HFFc6 (cell line): ENCODE measurements at places on chromosomes 6 and 20. TPM values are rescaled to one million over a fixed set of nuclear protein-coding genes. Genes with fewer than 3 reads are reported as not detected.

GRCh38 chr6:147779624-147780023 lies 271.1 kb downstream of the SAMD5 start:
- H3K27ac ChIP-seq, result no peak overlapping the region
- H3K4me3 ChIP-seq, result no peak overlapping the region
- H3K4me1 ChIP-seq, result no peaks in the 10 kb centered on the region
- DNase-seq, result no peak

The DEFB115 gene
- total RNA-seq, result not detected in 3 replicates

The PGC gene
- not detected in 3 replicates for total RNA-seq

The TNF gene
- 0.18 and 0.34 TPM in 2 replicates for total RNA-seq
